ENCODE measurements at places on chromosomes 13 and 19. TPM values are rescaled to one million over a fixed set of nuclear protein-coding genes. Genes with fewer than 3 reads are reported as not detected.

GRCh38 chr19:13588957-13589833, 82.9 kb upstream of the CACNA1A start:
- DNase-seq: peak; percentile 60
- no peak overlapping the region for H3K4me3 ChIP-seq
- H3K36me3 ChIP-seq: no peaks in the 10 kb centered on the region

GRCh38 chr13:65724226-65724625, 1505.9 kb downstream of the PCDH9 start:
- H3K27ac ChIP-seq: no peak overlapping the region
- no peak overlapping the region for H3K4me3 ChIP-seq
- H3K36me3 ChIP-seq: no peaks in the 10 kb centered on the region
- no peak for DNase-seq

GRCh38 chr13:31274390-31274789, 74.6 kb downstream of the B3GLCT start:
- H3K36me3 ChIP-seq: peaks cover 18% of the 10 kb centered on the region
- no peak overlapping the region for H3K27ac ChIP-seq
- H3K27me3 ChIP-seq: no peaks in the 10 kb centered on the region
- no peak overlapping the region for H3K4me3 ChIP-seq
- no peak for DNase-seq

DNA sequence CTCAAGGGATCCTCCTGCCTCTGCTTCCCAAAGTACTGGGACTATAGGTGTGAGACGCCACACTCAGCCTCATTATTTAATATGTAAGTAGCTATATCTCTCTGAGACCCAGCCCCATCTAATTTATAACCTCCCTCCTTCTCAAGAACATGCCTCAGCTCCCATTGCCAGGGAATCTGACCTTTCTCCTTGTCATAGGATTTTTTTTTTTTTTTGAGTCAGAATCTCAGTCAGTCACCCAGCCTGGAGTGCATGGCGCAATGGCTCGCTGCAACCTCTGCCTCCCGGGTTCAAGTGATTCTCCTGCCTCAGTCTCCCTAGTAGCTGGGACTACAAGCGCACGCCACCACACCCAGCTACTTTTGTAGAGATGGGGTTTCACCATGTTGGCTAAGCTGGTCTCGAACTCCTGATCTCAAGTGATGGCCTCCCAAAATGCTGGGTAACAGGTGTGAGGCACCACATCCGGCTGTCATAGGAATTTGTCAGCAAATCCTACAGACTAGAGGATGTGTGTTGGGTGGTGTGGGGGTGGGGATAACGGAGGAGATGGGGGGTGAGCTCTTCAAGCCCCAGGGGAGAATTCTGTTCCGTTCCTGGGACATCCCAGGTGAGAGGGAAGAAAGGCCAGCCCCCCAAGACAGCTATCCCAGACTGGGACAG, 5.1 kb upstream of the EPS8L1 start:
- peaks cover 65% of the 10 kb centered on the region for H3K27me3 ChIP-seq
- no peak overlapping the region for H3K4me3 ChIP-seq
- H3K27ac ChIP-seq: no peak overlapping the region
- H3K4me1 ChIP-seq: no peaks in the 10 kb centered on the region

DNA sequence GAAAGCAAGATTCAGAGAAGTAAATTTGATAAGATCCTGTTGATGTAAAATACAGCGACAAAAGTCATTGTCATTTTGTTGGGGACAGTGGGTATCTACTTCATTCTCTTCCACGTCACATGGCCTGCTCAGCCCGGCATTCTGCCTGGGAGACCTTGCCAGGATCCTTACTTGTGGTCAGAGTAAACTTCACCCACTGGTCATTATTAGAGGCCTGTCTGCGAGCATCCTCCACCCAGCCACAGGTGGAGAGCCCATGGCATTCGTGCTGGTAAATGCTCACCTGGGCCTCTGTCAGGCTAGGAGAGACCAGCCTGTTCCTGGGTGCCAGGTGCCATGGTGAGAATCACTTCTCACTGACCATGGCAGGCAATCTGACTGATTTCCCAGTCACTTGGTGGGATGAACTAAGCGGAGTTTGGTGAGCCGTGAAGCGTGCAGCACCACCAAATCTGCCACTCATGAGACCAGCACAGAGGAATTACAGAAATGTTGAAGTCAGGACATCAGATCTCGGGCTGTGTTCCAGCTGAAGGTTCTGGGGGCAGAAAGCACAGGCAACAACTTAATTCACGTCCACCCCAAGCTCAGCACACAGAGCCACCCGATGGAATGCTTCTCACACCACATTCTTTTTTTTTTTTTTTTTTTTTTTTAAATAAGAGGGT, 107.0 kb downstream of the SIPA1L3 start:
- H3K27me3 ChIP-seq: no peaks in the 10 kb centered on the region
- H3K36me3 ChIP-seq: no peaks in the 10 kb centered on the region
- peaks cover 6% of the 10 kb centered on the region for H3K4me1 ChIP-seq
- H3K27ac ChIP-seq: no peak overlapping the region
- no peak overlapping the region for H3K4me3 ChIP-seq

DNA sequence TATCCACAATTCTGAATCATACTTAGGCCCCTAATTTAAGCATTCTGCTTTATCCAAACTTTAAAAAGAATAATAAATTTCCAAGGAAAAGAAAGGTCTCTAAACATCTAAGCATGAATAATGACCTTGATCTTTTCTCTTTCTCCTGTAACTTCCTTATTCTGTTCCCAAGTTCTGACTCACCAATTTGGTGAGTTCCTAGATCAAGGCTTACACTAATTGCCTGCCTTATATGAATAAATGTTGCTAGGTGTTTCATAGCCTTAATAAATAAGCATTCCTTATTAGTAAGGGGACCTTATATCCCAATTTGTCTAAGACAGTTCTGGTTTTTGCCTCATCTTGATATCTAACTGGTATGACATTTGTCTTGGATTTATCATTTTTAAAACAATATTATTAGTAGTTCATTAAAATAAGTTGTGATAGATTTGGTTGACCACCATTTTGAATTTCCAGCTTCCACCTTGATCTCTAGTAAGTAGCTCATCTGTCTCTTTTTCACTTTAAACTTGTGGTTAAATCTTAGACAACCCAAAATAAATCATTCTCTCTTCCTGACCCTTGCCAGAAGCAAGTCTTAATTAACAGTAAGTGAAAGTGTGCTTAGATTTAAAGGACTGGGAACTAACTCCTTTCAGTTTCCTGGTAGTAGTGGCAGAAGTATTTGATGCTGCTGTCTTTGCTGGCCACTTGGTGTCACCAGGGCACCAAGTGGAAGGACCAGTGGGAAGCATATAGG, 121.2 kb upstream of the MLNR start:
- H3K27me3 ChIP-seq: no peaks in the 10 kb centered on the region
- DNase-seq: no peak
- no peaks in the 10 kb centered on the region for H3K36me3 ChIP-seq
- no peak overlapping the region for H3K27ac ChIP-seq
- H3K4me1 ChIP-seq: no peaks in the 10 kb centered on the region

GRCh38 chr19:57419439-57419838, 8.5 kb downstream of the ZNF17 start:
- H3K36me3 ChIP-seq: peaks cover 32% of the 10 kb centered on the region
- no peaks in the 10 kb centered on the region for H3K27me3 ChIP-seq
- no peak overlapping the region for H3K4me3 ChIP-seq
- DNase-seq: no peak

GRCh38 chr13:55159765-55160164, 1981.0 kb upstream of the PRR20A start:
- H3K36me3 ChIP-seq: no peaks in the 10 kb centered on the region
- no peak for DNase-seq
- H3K27me3 ChIP-seq: no peaks in the 10 kb centered on the region
- H3K27ac ChIP-seq: no peak overlapping the region
- no peaks in the 10 kb centered on the region for H3K4me1 ChIP-seq

DNA sequence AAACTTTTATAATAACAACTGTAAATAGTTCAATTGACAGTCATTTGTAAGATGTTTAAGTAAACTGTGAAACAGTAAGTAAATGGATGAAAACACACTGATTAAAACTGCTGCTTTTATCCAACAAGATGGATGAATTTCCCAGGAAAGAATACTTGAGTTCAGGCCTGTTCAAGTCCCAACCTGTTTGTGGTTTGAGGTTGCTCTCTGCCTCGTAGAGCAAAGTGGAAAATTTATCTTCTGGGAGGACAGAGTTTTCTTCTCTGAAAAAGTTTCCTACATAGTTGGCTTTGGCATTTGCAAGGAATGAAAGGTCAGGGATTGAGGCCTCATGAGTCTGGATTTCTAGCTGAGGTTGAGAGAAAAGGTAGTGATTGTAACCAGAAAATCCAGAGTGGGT, 15.2 kb upstream of the ZNF543 start:
- no peak overlapping the region for H3K4me3 ChIP-seq
- H3K27me3 ChIP-seq: no peaks in the 10 kb centered on the region
- H3K36me3 ChIP-seq: no peaks in the 10 kb centered on the region
- no peaks in the 10 kb centered on the region for H3K4me1 ChIP-seq

DNA sequence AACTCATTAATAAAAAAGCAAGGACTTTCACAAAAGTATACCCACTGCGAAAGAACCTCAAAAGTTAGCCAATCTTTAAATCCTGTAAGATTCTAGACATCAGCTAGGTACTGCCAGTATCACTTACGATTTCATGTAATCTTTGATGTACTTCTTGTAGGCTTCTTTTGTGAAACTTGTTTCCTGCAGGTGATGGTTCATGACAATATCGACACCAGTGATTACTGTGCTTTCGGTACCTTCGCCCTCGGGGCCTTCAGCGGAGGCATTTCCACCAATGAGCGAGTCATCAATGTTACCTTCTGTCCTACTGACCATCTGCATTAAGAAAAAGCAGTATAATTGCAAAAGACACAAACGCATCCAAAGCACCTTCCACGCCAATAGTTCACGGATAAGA, 1.1 kb downstream of the TPT1 start:
- peak overlapping the region; percentile 99 for H3K27ac ChIP-seq
- peaks cover 56% of the 10 kb centered on the region for H3K36me3 ChIP-seq
- no peak for DNase-seq
- no peaks in the 10 kb centered on the region for H3K27me3 ChIP-seq
- H3K4me1 ChIP-seq: peaks cover 11% of the 10 kb centered on the region

GRCh38 chr13:21673539-21673788, 2.6 kb downstream of the FGF9 start:
- peaks cover 33% of the 10 kb centered on the region for H3K4me1 ChIP-seq
- no peak for DNase-seq
- no peaks in the 10 kb centered on the region for H3K36me3 ChIP-seq

- no peak overlapping the region for H3K4me3 ChIP-seq
- no peaks in the 10 kb centered on the region for H3K36me3 ChIP-seq
- H3K27me3 ChIP-seq: no peaks in the 10 kb centered on the region
- H3K27ac ChIP-seq: no peak overlapping the region
- no peaks in the 10 kb centered on the region for H3K4me1 ChIP-seq
- DNase-seq: no peak
Observed at GRCh38 chr13:74743992-74744391, 609.8 kb upstream of the KLF12 start.

- no peak overlapping the region for H3K27ac ChIP-seq
- no peaks in the 10 kb centered on the region for H3K4me1 ChIP-seq
- H3K4me3 ChIP-seq: no peak overlapping the region
- no peak for DNase-seq
- no peaks in the 10 kb centered on the region for H3K36me3 ChIP-seq
- H3K27me3 ChIP-seq: no peaks in the 10 kb centered on the region
Observed at GRCh38 chr13:89310943-89311672, 1639.9 kb downstream of the SLITRK5 start.

GRCh38 chr19:29650772-29651387, 14.4 kb upstream of the PLEKHF1 start:
- peaks cover 2% of the 10 kb centered on the region for H3K4me1 ChIP-seq
- no peak for DNase-seq
- no peaks in the 10 kb centered on the region for H3K27me3 ChIP-seq
- no peak overlapping the region for H3K27ac ChIP-seq

DNA sequence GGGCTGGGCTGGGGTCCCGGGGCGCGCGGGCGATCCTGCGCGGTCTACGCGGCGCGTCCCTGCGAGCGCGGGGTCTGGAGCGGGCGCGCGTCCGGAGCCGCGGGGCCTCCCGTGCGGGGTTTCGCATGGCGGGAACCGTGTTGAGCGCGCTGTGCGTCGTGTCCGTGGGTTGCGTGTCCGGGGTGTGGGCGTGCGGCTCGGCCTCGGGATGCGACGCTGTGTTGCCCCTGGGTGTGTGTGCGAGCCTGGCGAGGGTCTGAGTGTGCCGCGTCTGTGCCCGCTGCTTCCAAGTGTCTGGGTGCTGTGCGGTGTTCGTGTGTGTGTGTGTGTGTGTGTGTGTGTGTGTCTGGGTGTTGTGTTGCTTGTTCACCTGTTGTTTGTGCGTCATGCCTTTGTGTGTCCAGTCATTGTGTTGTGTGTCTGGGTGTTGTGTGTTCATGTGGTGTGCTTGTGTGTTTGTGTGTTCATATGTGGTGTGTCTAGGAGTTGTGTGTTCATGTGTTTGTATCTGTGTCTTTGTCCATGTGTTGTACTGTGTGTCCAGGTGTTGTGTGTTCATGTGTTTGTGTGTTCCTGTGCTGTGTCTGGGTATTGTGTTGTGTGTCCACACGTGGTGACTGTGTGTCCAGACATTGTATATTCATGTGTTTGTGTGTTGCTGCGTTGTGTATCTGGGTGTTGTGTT, 552 bp downstream of the PLK5 start:
- no peak for DNase-seq
- no peaks in the 10 kb centered on the region for H3K36me3 ChIP-seq
- no peaks in the 10 kb centered on the region for H3K4me1 ChIP-seq
- H3K4me3 ChIP-seq: no peak overlapping the region

GRCh38 chr13:93561576-93562225, 335.1 kb downstream of the GPC6 start:
- H3K27ac ChIP-seq: no peak overlapping the region
- no peaks in the 10 kb centered on the region for H3K36me3 ChIP-seq
- no peak overlapping the region for H3K4me3 ChIP-seq

GRCh38 chr19:53507523-53508442, 30.2 kb upstream of the ZNF331 start:
- H3K4me3 ChIP-seq: no peak overlapping the region
- H3K36me3 ChIP-seq: no peaks in the 10 kb centered on the region
- DNase-seq: no peak

GRCh38 chr13:75512253-75512652, 25.4 kb downstream of the COMMD6 start:
- no peaks in the 10 kb centered on the region for H3K36me3 ChIP-seq
- no peaks in the 10 kb centered on the region for H3K4me1 ChIP-seq
- H3K4me3 ChIP-seq: no peak overlapping the region
- no peak overlapping the region for H3K27ac ChIP-seq

ZNF112 gene
- 3.1 TPM for total RNA-seq

KIR2DL4 gene
- total RNA-seq: not detected

DAND5 gene
- 0.09 TPM for total RNA-seq

DHDH gene
- 0.28 TPM for total RNA-seq

SOX21 gene
- 0.05 TPM for total RNA-seq

LTBP4 gene
- total RNA-seq: 6.0 TPM

MADCAM1 gene
- total RNA-seq: 1.4 TPM

AMH gene
- 0.61 TPM for total RNA-seq

RFPL4A gene
- total RNA-seq: 0.33 TPM

PRODH2 gene
- 0.19 TPM for total RNA-seq

Measured in thymus (tissue), 14 donors.